ENCODE measurements at places on chromosomes 1 and 21.

DNA sequence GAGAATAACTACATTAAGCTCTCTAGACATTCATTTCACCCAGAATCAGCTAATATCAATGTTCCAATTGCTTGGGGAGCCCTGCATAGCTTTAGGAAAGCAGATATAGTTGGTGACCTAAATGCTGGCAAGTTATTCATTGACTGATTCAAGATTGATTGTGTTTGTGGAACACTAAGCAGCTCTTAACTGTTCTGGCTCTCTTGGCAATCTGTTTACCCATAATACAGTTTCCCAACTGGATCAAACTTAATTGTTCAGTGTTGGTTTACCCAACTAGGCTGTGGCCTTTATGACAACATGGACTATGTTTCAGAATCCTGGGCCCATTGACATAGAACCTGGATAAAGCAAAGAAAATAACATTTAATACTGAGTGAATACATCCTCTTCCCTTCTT is 83.7 kb downstream of the NRDC start:
- ATAC-seq: no peak

GRCh38 chr1:172089768-172090510 is 248.6 kb downstream of the DNM3 start:
- peak; percentile 85 for ATAC-seq

DNA sequence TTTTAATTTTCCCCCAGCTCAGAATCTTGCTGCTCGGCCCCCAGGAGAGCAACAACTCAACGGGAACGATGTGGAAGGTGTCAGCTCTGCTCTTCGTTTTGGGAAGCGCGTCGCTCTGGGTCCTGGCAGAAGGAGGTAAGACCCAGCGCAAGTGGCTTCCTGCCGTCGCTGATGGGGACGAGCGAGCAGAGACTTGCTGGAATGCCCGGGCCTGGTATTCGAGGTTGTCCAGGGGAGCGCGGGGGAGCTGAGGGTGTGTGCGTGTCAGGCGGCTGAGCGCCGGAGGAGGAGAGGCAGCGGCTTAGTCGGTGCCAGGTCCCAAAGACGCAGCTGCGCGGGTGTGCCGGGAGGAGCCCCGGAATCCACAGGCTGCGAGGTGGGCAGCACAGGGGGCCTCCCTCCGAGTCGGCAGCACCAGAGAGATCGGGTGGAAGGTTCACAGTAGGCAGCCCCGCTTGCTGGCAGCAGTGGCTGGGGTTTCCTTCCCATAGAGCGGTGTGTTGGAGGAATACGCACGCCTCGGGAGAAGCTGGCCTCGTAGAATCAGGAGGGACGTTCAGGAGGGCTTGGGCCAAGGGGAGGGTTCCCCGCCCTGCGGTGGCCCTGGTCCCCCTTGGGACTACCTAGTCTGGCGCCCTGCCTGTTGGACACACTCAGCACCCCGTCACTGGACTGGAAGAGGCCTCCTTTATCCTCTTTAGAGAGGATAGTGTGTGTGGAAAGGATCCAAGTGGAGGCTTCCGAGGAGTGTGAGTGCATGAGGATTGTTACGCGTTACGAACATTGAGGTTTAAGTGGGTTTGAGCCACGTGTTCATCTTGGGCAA is 547 bp downstream of the PDPN start:
- ATAC-seq: peak; percentile 34

DNA sequence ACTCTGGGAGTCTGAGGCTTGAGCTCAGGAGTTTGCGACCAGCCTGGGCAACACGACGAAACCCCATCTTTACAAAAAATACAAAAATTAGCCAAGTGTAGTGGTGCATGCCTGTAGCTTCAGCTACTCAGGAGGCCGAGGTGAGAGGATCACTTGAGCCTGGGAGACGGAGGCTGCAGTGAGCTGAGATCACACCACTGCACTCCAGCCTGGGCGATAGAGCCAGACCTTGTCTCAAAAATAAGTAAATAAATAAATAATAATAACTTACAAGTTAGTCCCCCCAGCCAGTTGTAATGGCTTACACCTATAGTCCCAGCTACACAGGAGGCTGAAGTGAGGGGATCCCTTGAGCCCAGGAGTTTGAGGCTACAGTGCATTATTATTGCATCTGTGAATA is 21.7 kb upstream of the BTG2 start:
- no peak for ATAC-seq

GRCh38 chr21:25246546-25246945 is 360.7 kb downstream of the MRPL39 start:
- no peak for ATAC-seq

GRCh38 chr1:30889511-30889910 is 19.0 kb downstream of the SDC3 start:
- no peak for ATAC-seq

GRCh38 chr1:208205216-208206013 is 38.8 kb downstream of the PLXNA2 start:
- ATAC-seq: no peak

DNA sequence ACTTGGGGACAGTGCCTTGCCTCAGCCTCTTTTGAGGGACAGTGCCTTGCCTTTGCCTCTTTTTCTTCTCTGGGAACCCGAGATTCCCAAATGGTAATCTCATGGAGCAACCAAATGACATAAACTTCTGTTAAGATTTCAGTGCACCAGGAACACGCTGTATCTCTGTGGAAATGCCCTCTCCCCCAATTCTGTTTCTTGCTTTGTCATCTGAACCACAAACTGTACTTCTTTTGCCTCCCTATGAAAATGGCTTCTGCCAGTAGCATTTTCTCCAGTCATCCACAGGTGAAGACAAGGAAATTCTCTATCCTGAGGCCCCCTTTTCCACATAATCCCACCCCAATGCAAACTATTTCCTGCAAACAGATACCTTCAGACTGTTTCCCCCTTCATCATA is 66.3 kb downstream of the OMA1 start:
- ATAC-seq: no peak

DNA sequence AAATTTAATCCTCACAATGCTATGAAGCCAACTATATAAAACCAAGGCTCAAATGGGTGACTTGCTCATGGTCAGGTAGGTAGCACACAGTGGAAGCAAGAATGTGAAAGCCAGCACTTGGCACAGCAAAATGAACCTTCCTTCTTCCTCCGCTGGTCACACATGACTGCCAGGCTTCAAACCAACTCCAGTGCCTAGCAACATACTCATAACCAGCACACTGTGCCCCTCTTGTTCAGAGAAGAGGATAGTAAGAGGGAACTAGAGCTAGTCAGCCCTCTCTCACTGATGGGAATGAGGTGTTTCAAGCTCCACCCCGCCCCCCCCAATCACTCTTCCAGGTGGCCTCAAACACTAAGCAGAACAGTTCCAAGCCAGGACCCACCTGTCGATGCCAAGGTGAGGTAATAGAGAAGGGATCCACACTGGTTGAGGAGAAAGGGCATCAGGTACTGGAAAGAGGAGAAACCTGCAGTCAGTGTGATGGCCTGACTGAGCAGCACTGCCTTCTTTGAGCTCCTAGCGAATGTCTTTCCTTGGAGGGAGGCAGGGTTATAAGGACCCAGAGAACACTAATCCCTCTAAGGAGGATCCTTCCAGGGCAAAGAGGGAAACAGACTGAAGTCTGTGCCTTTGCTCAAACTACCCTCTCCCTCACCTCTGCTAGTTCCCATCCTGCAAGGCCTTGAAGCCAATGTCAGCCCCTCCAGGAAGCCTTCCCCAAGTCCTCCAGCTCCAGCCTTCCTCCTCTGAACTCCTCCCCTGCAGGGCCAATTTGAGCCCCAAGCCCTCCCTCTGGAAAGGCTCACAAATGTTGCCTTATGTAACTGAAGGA is 1.2 kb downstream of the TMEM234 start:
- ATAC-seq: peak; percentile 72

DNA sequence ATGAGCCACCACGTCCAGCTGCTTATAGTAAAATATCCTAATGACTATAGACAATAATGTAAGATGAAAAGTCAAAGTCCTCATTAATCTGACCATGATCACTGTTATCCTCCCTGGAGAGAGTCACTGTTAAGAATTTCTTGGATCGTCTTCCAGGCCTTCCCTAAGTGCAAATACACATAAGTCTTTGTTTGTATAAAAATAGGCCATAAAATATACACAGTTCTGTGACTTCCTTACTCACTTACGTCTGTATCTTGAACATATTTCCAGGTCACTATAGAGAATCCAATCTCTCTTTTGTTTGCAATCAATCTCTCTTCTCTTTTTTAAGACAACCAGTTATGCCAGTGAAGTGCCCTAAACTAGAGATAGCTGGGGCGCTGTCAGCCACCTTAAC is 89.1 kb upstream of the LYST start:
- no peak for ATAC-seq

DNA sequence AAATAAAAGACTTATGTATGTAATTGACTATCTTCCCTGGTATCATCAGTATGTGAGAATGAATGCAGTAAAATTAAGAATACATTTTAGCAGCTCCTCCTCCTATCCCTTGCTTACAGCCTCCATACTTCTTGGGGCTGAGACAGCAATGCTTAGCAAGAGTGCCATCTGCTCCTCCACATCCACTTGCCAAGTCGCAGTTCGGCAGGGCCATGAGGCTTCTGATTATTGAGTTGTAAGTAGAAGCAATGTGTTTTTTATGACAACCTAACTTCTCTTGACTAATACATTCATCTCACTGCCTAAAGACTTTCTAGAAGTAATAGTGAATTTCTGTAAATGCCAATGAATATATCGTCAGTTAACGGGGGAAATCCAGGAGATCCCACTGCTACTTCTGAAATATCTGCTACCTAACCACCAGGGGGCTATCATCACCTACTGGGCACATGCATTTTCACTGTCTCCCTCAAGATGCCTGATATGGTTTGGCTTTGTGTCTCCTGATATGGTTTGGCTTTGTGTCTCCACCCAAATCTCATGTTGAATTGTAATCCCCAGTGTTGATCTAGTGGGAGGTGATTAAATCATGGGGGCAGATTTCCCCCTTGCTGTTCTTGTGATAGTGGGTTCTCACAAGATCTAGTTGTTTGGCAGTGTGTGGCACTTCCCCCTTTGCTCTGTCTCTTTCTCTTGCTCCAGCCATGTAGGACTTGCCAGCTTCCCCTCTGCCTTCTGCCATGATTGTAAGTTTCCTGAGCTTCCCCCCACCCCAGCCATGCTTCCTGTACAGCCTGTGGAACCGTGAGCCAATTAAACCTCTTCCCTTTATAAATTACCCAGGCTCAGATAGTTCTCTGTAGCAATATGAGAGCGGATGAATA is 59.6 kb downstream of the EXTL2 start:
- ATAC-seq: peak; percentile 24

- peak; percentile 57 for ATAC-seq
These were observed 61.5 kb downstream of the CD58 start for GRCh38 chr1:116508984-116509980.

DNA sequence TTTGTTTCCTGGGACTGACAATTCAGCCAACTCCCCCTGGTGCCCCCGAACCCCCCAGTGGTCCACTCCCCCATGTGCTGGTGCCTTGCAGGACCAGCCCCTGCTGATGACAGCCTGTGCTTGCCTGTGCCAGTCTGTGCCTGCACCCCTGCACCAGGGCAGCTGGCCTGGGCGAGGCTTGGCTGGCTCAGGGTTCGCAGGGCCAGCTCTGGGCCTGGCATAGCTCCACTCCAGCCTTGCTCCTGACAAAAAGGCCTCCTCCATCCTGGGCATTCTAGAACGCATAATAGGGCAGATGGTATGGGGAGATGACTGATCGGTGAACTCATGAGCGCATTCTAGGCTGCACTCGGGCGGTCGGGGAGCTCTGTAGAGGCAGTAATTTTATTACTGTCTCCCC is 5.4 kb downstream of the CNTN2 start:
- ATAC-seq: no peak
